ENCODE measurements at places on chromosomes 6 and 20.

DNA sequence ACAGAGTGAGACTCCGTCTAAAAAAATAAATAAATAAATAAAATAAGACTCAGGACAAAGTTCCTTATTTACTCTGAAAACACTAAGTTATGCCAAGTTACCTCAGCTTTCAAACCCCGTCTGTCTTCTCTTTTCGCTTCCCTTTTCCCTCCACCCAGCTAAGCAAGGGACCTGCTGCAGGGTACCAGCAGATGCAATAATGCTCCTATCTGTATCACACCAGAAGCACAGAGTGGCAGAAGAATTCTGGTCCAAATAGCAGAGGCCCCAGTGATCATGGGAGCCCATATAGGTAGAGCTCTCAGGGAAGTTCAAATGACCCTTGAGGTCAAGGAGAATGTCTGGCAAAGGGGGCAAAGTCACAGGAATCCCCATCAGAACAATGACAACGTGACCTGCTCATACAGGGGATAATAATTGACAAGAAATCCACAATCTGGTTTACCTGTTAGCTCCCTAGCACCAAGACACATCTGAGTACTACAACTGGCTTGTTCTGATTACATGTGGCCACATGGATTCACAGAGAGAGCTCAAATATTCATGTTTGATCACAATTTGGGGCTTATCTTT is 8.7 kb downstream of the GCM1 start:
- DNase-seq, result no peak

DNA sequence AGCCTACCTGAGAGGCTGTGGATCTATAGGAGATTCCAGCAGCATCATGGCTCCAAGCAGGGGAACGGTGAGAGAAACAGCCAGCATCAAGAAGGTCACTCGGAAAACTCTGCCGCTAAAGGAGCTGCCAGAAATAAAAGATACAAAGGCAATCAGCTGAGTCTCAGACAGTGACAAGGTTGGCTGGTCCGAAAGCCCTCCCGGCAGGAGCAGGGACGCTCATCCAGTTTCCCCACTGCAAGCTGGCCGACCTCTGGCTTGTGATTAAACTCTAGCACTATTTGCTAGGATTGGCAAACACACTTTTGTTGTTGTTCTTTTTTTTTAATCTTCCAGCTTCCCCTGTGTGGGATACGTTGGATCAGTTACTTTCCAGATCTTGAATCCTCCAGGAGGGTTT is 8.7 kb downstream of the APMAP start:
- no peak for DNase-seq

GRCh38 chr6:88013015-88013414 is 34.6 kb upstream of the SPACA1 start:
- DNase-seq, result no peak

DNA sequence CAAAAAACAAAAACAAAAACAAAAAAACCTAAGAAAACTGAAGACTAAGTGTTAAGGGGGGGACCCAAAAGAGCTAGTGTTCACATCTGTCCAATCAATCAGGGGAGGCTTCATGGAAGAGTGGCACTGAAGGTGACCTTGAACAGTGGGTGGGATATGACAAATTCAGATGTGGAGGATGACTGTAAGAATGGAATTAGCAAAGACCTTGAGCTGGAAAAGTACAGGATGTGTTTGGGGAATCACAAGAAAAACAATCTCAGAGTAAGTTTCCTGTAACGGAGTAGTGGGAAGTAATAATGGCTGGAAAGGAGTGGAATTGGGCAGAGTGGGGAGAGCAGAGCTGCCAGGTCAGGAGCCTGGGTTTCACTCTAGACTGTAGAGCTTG is 2.9 kb upstream of the IER3 start:
- no peak for DNase-seq
